Upper lobe of right lung (tissue), 1 donor: ENCODE measurements at places on chromosomes 12 and 14.

- DNase-seq = no peak
Measured at GRCh38 chr14:99655521-99655920, 10.6 kb downstream of the HHIPL1 start.

- DNase-seq = no peak
Measured at GRCh38 chr12:91249518-91250272, 67.1 kb upstream of the DCN start.

DNA sequence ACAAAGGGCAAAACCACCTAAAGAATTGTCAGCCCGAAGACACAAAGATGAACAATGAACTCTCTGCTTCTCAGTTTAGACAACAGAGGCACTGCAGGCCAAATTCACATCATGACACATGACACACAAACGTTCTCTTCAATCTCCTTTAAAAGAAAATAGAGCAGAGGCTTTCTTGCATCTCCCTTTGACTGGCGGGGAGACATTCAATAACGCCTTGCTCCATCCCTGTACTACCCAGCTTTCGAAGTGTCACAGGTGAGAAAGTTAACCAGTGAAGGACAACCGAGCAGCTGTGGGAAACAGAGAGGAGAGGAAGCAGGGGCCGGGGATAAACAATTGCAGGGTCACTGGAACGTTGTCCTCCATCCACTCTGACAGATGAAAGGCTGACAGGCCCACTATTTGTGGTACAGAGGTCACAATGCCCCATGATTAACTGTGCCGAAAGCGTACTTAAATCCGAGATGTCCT is 130.8 kb downstream of the PHLDA1 start:
- no peak for DNase-seq

GRCh38 chr12:119412811-119413794 is 78.6 kb downstream of the CCDC60 start:
- no peak for DNase-seq

DNA sequence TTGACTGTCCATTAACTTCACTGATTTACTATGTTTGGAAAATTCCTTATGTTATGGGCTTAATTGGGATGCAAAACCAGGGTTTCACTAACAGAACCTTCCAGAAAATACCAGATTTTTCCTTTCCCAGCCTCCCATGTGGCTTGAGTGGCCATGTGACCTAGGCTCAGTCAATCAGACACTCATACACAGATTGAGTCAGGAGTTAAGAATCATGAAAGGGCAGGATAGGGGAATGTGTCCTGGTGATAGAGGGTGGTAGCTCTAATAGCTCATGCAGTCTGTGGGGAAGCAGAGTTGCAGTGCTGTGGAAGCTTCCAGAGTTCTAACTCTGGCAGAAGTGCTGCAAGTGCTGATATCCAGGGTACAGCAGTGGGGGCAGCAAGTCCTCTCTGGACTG is 134.1 kb upstream of the IFNG-AS1 start:
- DNase-seq = no peak

- DNase-seq = no peak
Measured at GRCh38 chr14:27410981-27411380, 813.1 kb upstream of the NOVA1 start.

GRCh38 chr12:2244013-2244861 is 191.4 kb downstream of the CACNA1C start:
- no peak for DNase-seq

DNA sequence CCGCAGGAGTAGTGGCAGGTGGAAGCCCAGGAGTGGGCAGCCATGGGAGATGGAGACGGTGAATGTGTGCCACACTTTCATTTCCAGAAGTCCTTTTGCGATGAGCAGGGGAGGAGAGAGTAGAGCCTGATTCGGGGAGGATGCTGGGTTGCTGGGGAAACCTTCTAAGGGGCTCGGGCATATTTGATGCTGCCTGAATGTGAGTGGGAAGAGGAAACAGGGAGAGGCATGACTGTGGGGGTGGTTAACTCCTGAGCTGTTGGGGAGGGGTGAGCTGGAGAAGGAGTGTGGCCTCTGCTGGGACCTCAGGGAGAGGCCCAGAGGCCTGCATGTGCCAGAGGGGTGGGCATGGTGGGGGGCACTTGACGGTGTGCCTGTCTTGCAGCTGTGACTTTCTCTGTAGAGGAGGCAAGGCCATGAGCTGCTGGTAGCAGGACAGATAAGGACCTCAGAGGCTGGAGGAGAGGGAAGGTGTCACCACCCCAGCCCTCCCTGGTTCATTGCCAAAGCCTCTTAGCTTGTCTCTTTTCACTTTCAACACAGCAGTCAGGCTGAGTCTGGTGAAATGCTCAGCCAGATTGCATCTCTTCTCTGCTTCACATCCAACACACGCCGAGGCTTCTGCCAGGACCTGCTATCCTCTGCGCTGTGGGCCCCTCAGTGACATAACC is 11.4 kb downstream of the GLT1D1 start:
- peak; percentile 39 for DNase-seq

DNA sequence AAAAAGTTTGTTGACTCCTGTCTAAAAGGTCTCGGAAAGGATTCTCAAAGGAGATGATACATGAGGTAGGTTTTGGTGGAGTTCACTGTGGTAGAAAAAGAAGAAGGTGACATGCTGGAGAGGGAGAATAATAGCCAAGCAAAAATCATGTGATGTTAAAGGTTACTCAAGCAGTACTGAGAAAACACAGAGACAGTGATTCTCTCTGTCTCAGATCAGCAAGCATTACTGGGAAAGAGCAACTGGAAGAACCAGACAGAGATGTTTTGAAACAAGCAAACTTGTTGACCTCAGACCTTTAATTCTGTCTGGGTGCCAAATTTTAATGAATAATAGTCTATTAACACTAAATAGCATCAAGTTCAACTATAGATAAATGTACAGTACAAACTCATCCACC is 183.5 kb upstream of the PLEKHG7 start:
- DNase-seq = no peak

GRCh38 chr14:95816539-95816938 is 60.1 kb upstream of the TUNAR start:
- no peak for DNase-seq

DNA sequence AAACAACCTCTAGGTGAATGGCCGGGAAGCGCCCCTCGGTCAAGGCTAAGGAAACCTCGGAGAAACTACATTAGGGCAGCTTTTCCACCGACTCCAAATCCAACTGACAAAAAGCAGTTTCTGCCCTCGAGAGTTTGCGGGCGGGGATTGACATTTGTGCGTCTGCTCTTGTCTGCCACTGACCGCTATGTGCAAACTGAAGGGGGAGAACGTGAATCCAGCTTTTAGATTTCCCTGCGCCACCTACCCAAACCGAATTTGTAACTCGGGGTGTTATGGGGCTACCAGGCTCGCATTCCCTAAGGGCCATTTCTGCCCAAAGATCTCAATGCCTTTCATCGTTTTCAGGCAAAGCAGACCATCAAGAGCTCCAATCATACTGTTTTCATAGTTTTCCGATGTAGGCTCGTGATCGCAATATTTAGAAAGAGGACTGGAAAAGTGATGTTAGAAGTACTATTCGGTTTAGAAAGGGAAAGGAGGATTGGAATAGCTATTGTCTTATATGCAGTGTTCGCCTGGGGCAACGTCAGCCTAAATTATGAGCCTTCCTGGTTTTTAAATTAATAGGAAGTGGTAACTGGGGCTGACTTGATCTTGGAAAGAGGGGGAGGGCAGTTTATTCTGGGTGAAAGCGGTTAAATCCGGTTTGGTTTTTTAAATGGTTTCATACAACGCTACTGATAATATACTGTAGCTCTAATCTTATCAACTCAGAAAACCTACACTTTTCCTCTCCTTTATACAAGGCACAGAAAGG is 45.4 kb downstream of the BCAT1 start:
- DNase-seq = no peak

- no peak for DNase-seq
Measured at GRCh38 chr12:50569876-50570275, 65.1 kb downstream of the DIP2B start.

DNA sequence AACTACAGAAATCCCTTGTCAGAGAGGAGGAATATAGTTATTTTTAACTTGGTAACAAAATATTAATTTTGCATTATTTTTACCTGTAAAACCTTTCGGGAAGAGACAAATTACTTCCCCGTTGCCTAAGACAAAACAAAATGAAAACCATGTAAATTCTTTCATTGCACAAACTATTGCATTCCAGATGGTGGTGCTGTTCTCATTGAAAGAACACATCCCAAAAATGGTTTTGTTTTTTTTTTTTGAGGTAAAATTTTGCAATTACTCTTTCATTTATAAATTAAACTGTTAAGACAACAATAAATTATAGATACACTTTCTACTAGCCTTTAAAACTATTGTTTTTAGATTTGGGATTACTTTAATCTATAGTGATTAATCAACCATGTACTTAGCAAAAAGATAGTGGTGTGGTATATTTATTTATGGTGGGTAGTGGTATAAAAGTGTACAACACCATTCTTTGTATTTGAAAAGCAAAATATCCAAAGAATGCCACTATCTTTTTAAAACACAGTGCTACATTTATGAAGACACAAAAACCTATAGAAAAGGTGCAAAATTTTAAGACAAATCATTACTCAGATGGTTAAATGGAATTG is 115.5 kb downstream of the SLC38A1 start:
- no peak for DNase-seq

DNA sequence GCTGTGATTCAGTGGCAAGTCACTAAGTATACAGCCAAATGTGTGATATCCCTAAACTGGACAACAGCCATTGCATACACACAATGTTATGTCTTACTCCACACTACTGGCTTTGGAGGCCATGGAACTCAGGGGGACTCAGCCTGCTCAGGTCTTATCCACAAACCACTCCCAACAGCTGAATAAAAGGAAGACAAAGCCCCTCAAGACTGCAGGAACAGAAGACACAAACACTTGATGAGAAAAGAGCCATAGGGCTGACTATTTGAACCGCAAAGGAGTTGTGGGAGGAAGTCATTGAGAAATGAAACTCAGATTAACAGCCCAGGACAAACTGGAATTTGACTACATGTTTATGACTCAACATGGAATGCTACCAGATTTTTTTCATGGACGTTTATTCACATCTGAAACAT is 40.9 kb downstream of the PTGER2 start:
- DNase-seq = no peak

DNA sequence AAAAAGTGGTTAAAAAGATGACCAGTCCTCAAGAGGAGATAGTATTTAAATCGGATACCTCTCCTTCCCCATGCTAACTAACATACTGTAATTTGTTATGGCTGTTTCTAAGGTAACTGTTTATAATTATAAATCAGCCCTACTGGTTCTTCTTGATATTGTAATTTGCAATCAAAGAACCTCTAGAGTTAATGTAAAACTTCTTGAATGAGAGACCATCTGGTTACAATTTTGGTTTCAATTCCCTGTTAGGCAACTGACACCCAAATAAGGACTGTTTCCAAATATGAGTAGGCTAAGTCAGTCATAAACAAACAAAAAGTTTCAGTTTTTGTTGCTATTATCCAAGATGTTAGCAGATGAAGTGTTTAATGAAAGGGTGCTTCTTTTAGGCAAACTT is 120.2 kb upstream of the DNM1L start:
- DNase-seq = no peak

- no peak for DNase-seq
Measured at GRCh38 chr12:11960646-11961045, 110.1 kb upstream of the BCL2L14 start.

GRCh38 chr12:202081-202731 is 11.8 kb downstream of the SLC6A12 start:
- DNase-seq = peak; percentile 84

DNA sequence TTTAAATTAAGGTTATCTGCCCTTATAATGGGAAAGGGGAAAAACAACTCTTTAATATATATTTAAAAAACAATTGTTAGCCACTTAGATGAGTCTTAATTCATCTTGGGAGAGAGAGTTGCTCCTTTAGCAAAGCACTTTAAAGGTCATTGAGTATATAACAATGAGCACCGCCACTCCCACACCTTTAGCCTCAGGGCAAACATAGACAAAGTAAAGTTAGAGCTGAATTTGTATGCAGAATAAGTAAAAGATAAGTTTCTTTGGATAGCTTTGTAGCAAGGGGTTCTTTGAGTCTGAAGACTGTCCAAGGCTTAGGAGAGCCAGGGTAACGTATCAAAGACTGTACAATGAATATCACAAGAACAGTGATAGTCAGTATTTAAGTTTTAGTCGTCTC is 728.8 kb upstream of the LMO3 start:
- no peak for DNase-seq
